ENCODE measurements at places on chromosomes 3 and 15.
A peak's percentile ranks its signal among the peaks of the same experiment; 100 is the strongest.

- no peak for DNase-seq
Measured at GRCh38 chr3:9322780-9323179, 40.1 kb upstream of the THUMPD3 start.

GRCh38 chr3:53464424-53464823, 30.0 kb upstream of the CACNA1D start:
- DNase-seq, result no peak

DNA sequence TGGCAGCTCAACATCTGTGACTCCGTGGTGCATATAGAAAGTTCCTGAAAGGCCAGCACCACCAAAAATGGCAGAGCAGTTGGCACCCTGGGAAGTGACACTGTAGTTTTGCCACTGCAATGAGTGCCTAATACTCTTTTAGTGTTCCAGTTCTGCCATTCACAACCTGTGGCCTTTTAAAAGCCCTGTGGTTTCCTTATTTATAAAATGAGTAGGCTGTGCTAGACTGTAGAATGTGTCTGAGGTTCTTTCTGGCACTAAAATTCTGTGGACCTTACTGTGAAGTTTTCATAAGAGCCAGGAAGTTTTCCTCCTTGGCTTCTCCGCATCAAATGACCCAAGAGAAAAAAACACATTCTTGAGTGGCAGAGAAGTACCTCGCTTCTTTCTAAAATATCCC, 74.1 kb downstream of the MME start:
- no peak for DNase-seq

DNA sequence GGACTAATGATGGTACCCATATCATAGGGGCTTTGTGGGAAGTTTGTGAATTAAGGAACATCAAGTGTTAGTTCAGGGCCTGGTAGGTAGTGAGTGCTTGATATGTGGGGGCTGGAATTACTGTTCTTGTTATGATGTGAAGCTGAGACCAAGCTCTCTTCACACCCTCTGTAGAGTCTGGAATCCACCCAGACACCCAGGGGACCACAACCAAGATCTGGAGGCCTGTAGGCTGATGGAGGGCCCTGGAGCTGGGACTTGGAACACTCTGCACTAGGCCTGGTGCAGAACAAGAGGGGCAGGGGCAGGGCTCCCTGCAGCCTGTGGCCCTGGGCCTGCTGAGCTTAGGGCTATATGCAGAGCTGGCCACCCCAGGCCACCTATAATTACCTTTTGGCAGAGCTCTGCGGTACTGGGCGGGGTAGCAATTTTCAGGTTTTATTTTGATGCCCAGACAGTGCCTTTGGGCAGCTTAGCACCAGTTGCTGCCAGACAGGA, 13.1 kb upstream of the PRKCD start:
- DNase-seq, result no peak

DNA sequence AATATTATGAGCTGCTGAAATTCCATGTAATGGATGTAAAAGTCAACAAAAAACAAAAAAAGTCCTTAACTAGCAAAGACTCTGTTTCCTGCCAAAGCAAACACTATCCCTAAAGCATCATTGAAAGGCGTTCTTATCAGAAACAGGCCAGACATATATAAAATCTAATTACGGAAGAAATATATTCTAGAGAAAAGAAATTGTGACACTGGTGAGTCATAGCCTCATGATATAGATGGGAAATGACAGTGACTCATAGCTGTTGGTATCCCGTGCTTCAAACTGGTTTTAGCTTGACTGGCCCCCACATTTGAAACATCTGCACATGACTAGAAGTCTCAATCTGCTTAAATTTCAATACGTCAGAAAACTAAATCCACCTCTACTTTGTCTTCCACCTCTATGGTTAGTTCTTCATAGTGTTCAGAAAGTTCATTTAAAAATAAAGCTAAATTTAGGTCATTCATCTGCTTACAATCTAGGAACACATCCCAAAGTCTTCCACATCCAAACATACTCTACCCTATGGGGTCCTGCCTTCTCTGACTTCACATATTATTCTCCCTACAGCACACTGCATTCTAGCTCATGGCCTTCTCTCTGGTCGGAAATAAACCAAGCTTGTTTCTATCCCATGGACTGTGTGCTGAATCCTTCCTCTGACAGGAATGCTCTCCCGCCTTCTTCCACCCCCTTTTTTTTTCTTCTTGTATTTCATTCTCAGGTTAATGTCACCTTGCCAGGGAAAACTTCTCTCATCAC, 456.3 kb upstream of the ARRDC4 start:
- no peak for DNase-seq

GRCh38 chr3:71045917-71046282, 537.6 kb downstream of the FOXP1 start:
- DNase-seq, result no peak

- DNase-seq, result no peak
Measured at GRCh38 chr15:98843844-98844243, 163.7 kb downstream of the PGPEP1L start.

GRCh38 chr15:100042558-100042957, 299.2 kb downstream of the ADAMTS17 start:
- no peak for DNase-seq

GRCh38 chr15:75019916-75020315, 3.5 kb upstream of the PPCDC start:
- no peak for DNase-seq

DNA sequence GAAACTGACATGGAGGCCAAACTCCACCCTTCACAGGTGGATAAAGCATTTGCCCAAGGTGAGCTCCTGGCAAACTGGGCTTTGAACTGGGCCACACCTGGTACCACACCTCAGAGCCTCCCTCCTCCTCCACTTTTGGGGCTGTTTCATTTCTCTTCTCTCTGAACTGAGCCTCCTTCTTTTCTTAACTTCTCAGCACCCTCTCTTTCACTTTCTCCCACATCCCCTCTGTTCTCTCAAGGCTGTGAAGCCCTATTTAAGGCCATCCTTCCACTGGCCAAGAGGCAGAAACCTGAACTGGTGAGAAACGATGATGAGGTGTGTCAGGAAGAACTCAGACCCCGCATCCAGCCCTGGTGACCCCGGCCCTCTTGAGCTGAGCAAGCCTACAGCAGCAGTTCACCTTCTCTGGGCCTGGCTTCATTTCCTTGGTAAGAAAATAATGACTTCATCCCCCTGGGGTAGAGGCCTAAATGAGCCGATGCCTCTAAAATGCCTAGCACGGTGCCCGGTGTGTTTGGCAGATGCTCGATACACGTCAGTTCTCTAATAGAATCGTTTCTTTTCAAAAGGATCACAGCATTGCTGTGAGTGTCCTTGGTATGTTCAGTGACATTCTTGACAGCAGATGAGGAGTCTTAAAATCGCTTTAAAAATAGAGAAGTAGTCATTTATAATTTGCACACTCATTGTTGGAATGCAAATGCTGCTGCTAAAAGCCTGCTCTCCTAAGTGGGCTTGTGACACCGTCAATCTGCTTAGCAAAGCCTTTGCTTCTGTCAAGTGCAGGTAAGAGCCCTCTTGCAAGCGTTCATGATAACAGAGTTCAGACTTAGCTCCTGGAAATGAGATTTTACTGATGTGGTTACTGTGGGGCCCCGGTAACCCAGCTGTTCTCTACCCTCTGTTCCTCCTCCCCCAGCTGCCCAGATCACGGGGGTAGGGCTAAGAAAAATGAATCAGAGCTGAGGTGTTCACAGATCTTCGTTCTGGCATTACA, 97.7 kb upstream of the ATP2B2 start:
- peak; percentile 42 for DNase-seq

GRCh38 chr3:22569570-22569969, 633.6 kb upstream of the UBE2E2 start:
- no peak for DNase-seq

GRCh38 chr3:53346514-53346913, 829 bp downstream of the DCP1A start:
- DNase-seq, result no peak

- DNase-seq, result no peak
Measured at GRCh38 chr3:104198131-104198530, 1168.6 kb upstream of the ALCAM start.

GRCh38 chr3:10194328-10195071, 29.8 kb downstream of the IRAK2 start:
- no peak for DNase-seq
